Activated CD8-positive, alpha-beta memory T cell treated with anti-CD3 and anti-CD28 coated beads for 1 hour (primary cell): ENCODE measurements at places on chromosomes 16 and 17.

- no peak for DNase-seq
Observed at GRCh38 chr17:38897671-38898290, 27.6 kb upstream of the LASP1NB start.

DNA sequence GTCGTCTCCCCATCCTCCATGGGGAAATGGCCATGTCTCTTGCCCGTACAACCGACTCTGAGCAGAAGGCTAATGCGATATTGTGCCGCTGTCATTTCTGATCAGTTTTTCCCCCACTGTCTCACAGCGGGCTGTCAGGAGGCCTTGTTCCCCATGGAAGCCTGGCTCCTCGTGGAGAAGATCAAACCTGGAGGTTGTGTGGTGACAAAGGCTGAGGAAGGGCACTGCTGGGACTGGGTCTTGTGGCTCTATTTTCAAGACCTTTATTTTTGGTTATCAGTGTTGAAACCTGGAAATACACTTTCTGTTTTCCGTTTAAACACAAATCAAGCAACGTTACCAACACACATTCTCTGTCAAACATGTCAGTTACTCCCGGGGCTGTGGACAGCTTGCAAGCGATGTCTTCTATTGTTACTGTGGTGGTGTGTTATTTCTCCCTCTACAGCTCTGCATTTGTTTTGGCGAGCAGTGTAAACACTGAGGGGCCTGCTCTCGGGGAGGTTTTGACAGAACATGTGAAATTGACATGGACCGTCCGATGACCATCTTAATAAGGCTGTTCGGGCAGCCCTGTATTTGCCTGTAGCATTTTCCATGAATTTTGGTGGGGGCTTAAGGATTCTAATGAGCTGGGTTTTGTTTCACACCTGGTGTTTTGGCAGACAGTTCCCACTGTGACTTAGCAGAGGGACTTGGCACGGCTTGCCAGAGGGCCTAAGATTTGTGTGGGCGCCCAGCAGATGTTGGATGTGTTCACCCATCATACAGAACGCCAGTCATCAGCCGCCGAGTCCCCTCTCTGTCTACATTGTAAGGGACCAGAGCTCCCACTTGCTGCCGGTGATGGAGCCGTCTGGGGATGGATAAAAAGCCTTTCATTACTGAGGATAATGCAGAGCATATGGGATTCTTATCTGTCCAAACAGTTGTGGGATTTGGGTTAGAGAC, 12.5 kb downstream of the RBFOX1 start:
- DNase-seq = no peak

DNA sequence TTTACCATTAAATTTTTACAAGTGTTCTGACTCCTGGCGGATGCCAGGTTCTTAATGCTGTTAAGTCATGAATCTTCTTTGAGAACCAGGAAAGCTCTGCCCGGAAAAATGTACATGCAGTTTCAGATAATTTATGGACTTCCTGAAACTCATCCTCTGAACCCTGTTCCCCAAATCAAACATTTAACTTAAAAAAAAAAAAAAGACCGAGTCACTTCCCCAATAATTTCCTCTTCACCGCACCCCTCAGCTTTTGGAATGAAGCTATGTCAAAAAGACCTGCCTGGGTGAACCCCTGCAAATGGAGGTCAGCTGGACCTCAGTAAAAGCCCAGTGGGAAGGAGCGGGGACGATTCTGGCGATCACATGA, 15.0 kb downstream of the ZNF232 start:
- DNase-seq = no peak

- no peak for DNase-seq
Observed at GRCh38 chr17:45907750-45908395, 13.5 kb downstream of the MAPT start.

- no peak for DNase-seq
Observed at GRCh38 chr17:29383686-29384085, 6.5 kb upstream of the TAOK1 start.

DNA sequence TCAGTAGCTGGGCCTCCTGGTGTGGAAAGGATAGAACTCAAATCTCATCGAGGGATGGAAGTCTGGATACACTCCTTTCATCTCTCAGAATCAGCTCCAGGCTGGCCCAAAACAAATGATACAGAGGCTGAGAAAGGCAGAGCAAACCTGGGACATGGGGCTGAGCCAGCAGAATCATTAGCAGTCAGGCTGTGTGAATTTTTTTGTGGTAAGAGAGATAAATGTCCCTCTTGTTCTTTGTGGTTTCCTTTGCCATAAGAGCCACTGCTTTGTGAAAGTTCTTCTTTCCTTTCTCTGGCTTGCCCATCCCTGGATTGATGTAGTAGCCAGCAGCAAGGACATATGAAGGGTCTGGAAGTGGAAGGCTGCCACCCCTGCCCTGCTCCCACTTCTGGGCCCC, 146.2 kb downstream of the CDH13 start:
- no peak for DNase-seq

DNA sequence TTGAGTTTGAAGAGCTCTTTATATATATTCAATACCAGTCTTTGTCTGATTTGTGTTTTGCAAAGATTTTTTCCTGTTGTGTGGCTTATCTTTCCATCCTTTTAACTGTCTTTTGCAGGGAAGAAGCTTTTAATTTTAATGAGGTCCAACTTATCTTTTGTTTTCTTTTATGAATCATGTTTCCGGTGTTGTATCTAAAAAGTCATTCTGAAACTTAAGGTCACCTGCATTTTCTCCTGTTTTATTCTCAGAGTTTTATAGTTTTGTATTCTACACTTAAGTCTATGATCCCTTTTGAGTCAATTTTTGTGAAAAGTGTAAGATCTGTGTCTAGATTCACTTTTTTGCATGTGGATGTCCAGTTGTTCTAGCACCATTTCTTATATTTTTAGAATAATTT, 24.6 kb upstream of the COX10 start:
- no peak for DNase-seq

DNA sequence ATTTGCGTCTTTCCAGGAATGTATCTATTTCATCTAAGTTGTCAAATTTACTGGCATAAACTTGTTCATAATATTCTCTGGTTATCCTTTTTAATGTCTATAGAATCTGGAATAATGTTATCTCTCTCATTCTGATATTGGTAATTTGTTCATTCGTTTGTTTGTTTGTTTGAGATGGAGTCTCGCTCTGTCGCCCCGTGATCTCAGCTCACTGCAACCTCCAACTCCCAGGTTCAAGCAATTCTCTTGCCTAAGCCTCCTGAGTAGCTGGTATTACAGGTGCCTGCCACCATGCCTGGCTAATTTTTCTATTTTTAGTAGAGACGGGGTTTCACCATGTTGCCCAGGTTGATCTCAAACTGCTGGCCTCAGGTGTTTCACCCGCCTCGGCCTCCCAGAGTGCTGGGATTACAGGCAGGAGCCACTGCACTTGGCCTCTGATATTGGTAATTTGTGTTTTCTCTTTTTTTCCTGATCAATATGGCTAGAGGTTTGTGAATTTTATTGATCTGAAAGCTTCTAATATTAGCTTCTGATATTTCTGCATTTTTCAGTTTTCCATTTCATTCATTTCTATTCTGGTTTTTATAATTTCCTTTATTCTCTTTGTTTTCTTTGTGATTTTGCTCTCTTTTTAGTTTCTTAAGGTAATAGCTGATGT, 59.5 kb downstream of the RBBP6 start:
- DNase-seq = no peak

- no peak for DNase-seq
Observed at GRCh38 chr17:29929006-29929532, 959 bp downstream of the SSH2 start.

- DNase-seq = no peak
Observed at GRCh38 chr17:75459590-75460267, 3.3 kb downstream of the TMEM94 start.

GRCh38 chr17:45050481-45051059, 862 bp downstream of the DCAKD start:
- no peak for DNase-seq

DNA sequence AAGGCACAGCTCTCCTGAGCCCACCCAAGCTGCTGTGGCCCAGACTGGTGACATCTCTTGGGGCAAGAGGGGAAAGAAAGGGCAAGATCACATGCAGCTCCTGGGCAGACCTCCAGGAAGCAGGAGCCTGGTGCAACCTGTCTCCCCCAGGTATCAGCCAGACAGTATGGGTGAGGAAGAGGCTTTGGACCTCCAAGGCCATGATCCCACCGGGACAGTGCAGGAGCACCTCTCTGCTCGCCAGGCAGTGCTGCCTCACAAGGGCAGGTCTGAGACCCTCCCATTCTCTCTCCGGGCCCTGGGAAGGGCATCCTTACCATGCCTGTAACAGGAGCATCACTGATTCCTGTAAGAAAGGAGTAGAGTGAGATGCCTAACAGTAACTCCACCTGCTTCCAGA, 25.6 kb upstream of the COG7 start:
- DNase-seq = no peak

DNA sequence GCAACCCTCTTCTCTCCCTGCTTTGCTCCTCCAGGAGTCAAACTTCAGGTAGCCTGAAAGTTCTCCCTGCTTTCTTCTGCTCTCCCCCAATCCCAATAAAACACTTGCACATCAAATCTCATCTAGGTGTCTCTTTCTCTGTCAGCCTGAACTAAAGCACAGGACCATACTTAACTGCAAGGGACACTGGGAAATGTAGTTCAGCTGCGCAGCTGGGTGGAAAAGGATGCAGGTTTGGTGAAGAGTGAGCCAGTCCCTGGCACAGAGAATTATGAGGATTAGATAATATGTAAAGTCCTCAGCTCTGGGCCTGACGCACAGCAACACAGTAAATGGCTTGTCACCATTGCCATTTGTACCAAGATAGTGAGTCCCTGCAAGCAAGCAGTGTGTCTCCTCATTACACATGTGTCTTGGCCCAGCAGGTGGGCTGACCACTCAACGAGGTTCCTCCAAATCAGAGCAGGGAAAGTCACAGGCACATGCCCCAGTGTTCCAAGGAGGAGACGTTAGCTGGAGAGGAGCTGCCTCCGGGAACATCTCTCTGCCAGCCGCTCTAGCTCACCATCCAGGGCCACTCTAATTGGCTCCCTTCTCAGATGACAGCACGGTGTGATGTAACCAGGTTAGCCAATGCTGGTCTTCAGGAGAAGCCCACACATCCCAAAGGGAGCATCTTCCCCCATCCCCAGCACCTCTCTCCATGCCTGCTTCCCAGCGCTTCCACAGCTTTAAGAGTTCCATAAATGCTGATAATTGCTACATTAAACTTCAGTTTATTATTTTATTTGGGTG, 29.7 kb upstream of the IRX3 start:
- no peak for DNase-seq

DNA sequence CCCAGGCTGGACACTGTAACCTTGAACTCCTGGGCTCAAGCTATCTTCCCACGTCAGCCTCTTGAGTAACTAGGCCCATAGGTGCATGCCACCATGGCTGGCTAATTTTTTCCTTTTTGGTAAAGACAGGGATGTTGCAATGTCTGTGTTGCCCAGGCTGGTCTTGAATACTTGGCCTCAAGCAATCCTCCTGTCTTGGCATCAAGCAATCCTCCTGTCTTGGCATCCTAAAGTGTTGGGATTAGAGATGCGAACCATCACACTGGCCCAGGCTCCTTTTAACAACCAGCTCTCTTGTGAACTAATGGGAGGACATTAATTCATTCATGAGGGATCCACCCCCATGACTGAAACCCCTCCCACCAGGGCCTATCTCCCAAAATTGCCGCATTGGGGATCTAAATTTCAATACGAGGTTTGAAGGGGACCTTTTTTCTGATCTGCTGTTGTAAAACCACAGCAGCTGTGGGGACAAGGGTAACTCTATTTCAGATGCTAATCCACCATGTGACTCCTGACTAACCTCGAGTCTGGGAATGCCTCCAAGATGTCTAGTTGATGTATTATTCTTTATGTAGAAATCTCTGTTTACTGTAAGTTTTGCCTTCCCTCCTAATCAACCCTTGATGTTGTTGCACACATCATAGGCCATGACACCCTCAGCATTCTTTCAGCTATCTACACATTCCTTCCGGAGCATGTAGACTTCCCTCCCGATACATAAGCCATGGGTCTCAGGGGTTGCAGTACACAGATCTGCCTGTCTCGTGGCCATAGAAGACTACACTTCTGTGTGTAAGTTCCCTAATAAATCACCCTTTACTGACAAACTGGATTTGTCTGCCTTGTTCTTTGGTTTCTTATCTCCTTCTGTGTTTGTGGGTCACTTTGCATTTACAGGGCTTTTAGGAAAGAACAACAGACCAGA, 37.6 kb downstream of the RNF112 start:
- DNase-seq = no peak

GRCh38 chr17:35717475-35717874, 14.0 kb upstream of the RASL10B start:
- DNase-seq = no peak

DNA sequence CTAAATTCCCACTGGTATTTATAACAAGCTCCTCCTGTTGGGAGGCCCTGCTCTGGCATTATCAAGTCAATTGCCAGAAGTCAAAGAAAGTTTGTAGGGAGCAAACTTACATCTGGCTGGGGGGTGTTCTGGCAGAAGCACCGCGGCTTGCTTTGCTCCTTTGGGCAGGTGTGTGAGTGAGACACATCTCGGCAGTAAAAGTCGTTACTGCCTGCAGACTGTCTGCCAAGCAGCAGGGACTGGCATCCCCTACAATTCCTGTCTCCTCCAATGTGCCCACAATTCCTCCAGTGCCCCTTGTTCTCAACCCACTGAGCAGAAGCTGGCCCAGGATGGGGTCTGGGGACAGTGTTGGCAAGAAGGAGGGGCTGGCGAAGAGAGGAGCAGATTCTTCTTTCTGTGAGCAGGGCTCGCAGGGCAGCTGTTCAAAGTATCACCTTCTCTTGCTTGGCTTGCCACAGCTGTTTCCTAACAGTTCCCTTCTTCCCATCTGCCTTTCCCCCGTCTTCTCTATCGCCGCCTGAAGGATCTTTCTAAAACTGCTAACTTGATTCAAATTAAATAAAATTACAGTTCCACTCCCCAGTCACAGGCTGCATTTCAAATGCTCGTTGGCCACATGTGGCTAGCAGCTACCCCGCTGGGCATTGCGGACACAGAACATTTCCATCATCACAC, 30.2 kb downstream of the SPACA3 start:
- no peak for DNase-seq

- no peak for DNase-seq
Observed at GRCh38 chr17:48973806-48974205, 5.4 kb upstream of the GIP start.

DNA sequence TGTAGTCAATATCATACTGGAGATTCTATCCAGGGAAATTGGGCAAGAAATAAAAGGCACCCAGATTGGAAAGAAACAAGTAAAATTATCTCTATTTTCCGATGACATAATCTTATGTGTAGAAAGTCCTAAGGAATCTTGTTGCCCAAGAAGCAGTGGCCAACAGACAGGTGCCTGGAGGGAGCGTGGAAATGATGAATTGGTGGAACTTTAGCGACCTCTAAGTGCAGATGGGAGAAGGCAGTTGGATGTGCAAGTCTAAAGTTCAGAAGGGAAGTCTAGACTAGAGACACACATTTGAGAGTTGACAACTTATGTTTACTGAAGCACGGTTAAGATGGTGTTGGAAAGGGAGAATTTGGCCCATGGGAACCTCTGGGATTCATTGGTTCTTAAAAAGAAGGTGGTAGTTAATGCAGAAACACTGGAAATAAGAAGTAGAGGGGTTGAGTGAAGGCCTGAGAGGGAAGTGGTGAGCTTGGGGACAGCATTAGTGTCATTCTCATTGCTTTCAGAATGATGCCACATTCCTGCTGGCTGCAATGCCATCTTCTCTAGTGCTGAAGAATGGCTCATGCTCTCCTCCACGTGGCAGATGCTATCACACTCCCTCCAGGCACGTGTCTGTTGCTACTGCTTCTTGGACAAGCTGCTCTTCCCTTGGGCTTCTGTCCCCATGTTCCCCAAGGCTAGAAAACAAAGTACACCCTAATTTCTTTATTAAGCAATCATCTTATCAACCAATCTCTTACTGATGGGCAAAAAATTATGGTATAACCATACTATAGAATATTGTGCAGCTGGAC, 24.0 kb downstream of the TAT start:
- DNase-seq = no peak
